NCI-H187 treated with DMSO at 0.1 percent for 48 hours (cell line): ENCODE measurements at places on chromosomes 13 and 19.

- no peak for DNase-seq
These were observed 88.1 kb downstream of the MZT1 start for GRCh38 chr13:72639377-72639776.

- DNase-seq, result no peak
These were observed 8.0 kb upstream of the EPN1 start for GRCh38 chr19:55667006-55667381.

GRCh38 chr13:74132776-74133656 lies 1.2 kb downstream of the KLF12 start:
- DNase-seq, result no peak

DNA sequence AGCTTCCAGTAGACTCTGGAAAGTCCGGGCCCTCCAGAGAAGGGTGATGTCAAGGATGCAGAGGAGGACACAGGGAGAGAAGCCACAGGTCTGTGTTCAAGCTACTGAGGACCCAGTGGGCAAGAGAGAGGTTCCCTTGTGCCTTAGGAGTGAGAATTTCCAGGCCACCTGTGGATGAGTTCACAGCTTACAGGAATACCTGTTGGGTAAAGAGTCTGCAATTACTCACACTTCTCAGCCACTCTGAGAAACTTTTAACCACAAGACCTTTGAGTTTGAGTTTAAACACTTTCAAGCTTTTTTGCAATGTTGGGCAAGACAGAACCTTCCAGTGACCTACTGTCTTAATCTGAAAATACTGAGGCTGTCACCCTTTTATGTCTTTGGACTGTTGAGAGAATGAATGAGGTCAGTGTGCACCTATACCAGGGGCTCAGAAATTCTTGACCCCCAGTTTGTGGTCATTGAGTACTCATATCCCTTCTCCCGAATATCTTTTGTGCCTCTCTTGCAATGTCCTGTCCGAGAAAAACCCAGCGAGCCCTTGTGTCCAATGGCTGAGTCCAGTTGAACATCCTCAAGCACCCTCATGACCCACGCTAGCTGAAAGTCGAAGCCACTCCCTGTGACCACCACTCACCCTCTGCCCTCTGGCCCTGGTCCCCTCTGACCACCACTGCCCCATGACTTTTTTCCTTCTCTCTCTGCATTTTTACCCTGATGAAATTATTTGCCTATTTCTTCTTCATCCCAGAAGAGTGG lies 368.5 kb upstream of the ZNF507 start:
- DNase-seq, result no peak

DNA sequence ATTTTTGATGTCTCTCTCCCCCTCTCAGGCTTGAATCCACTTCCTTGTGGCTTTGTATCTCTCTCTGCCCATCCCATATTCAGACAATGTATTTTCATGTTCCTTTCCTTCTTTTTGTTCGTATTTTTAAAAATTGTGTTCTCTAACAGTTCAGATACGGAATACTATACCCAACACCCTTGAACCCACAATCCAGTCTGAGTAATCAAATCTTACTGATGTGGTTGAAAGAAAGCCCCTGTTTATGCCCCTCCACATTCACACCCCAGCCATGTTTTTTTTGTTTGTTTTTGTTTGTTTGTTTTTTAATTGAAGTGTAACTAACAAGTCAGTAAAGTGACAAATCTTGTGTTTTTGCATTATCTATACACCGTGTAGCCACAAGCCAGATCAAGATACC lies 1.4 kb downstream of the SPIB start:
- DNase-seq, result no peak

DNA sequence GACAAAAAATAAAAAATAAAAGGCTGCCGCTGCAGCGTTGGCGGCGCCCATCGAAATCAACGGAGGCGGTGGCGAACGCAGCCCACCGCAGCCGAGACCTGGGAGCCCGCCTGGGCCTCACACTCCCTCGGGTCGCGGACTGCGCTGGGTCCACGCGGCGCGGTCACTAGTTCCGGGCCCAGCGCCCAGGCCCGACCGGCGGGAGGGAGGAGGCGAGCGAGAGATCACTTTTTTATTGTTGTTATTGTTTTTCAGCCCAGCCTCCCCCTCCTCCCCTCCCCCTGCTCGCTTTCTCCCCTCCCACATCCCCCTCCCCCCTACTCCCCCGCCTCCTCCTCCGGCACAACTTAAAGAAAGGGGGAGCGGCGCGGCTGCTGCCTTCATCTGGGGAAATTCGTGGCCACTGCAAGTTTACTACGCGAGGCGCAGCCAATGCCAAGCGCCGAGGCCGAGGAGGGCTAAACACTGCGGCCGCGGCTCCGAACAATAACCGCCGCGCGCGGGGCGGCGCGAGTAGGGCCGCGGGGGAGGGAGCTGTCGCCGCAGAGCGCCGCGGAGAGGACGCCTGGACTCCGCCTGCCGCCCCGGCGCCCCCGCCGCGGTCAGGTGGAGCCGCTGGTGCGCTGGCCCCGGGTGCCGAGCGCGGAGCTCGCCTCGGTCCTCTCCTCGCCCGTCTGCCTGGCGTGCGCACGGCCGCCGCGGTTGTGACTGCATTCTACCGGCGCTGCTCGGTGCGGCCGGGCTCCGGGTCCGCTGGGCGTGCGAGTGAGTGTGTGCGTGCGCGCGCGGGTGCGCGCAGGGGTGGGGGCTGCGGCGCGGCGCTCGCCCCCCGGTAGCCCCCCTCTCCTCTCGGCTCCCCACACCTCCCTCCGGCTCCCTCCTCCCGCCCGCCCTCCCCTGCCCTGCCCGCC lies 505 bp upstream of the ZIC2 start:
- peak; percentile 72 for DNase-seq

DNA sequence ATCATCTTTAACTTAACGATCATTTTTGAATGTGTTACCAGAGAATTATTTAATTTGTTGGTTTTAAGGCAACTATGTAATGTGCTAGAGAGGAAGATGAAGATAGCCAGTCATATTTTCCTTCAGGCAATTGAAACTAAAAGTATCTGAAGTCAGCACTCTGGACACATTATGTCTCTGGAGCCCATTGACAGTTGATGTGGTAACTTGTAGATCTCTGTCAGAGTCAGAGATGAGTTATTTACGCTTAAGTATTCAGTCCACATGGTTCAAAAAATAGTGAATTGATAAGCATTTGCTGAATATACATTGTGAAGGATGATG lies 2.1 kb downstream of the ZMYM2 start:
- no peak for DNase-seq
